ENCODE measurements at places on chromosomes 16 and 17.
A peak's percentile ranks its signal among the peaks of the same experiment; 100 is the strongest.

- no peak for DNase-seq
These were observed 18.1 kb downstream of the ATMIN start for GRCh38 chr16:81053761-81054160.

- no peak for DNase-seq
These were observed 11.7 kb downstream of the CCDC57 start for GRCh38 chr17:82200743-82201497.

DNA sequence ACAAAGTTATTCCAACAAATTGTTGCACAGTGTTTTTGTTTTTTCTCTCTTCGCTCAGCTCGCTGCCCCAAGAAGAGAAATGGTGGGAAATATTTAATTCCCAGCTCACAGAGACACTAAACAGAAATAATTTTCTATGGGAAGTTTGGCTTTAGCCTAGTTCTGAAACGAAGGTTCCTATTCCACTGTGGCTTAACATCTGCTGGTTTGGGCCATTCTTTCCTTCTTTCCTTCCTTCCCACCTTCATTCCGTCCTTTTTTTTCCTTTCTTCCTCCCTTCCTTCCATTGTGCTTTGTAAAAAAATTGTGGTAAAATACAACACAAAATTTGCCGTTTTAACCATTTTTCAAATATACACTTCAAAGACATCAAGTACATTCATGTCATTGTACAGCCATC, 393.5 kb upstream of the SOX9 start:
- DNase-seq: no peak

DNA sequence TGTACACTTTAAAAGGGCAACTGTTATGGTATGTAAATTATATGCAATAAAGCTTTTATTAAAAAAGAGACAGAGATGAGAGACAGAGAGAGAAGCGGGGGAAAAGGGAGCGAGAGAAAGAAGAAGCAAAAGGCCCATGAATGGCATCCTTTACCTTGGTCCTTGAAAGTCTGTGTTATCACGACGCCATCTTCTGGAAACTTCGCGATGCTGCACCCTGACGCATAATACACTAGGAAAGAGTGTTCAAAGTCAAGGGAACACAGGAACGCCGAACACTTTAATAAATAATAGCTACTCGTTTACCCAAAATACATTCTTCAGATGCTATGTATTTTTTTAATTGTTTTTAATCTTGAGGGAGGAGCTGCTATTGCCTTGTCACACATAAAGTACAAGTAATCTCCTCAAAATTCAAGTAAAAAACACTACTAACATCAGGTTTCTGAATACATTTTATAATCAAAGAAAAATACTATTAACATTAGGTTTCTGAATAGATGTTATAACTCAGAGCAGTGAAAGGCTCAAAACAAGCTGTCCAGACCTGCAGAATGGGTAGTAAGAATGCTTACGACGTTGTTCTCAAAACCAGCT, 23.0 kb upstream of the SLC38A8 start:
- peak; percentile 44 for DNase-seq

DNA sequence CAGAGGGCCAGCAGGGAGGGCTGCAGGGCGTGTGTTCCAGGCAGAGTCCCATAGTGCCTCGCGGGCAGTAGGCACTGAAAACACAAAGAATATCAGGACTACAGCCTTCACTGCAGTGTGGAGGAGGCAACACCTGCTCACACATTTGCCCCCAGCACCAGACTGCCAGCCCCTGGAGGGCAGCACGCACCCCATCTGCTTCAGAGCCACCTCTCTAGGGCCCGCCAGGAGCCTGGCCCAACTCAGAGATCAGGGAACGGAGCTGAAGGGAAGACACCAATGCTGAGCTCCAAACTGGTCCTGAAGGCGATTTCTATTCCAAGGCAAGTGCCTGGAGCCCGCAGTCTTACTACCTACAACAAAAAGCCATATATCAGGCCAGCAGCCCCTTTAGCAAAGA, 130.3 kb downstream of the ZNF423 start:
- DNase-seq: no peak

DNA sequence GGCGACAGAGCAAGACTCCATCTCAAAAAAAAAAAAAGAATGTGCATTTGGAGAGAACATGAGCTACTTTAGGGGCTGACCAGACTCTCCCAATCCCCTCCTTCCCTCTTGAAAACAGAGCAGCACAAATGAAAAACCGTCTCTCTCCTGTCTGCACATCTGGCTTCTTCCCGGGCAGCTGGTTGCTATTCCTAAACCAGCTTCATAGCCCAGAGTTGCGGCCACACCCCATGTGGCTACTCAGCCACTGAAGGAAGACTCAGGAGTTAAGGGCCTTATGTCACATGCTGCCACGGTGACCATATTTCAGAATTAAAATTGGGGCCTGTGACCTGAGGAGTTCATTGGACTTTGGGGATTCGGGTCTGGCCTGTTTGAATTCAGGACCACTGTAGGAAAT, 48.3 kb downstream of the KATNIP start:
- DNase-seq: no peak

DNA sequence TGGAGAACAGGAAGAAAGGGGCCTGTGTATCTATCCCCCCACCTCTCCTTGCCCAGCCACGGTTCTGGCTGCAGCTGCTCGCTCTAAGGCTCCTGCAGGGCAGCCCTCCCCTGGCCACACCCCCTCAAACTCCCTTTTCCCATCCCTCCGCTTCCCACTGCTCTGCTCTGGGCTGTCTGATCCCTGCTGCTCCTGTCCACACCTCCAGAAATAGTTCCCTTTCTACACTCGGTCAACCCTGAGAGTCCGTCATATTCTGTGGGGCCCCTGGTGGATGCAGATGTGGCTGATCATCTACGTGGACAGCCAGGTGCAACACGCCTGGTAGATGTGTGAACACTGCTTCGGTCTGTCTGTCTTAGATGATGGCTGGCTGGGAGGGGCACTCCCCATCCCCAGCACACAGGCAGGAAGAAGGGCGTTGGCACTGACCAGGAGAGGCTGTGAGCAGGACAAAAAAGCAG, 19.3 kb upstream of the KRT19 start:
- no peak for DNase-seq

DNA sequence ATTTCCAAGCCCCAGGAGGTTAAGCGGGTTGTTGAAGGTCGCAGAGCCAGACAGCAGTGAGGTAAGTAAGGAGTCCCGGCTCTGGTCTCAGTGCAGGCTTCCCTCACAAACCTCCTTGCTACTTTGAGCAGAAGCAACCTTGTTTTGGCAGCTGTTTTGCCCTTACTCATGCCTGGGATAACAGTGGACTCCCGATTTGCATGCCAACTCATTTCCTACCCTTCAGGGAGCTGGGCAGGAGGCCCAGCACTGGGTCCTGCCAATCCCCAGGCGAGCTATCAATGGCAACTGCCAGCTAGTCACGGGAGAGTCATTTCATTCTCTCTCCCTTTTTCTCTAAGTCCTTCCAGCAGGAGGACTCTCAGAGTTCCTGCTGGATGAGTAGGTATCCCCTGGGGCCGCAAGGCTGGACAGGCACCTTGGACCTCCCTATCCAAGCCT, 72.0 kb upstream of the KSR1 start:
- DNase-seq: no peak

DNA sequence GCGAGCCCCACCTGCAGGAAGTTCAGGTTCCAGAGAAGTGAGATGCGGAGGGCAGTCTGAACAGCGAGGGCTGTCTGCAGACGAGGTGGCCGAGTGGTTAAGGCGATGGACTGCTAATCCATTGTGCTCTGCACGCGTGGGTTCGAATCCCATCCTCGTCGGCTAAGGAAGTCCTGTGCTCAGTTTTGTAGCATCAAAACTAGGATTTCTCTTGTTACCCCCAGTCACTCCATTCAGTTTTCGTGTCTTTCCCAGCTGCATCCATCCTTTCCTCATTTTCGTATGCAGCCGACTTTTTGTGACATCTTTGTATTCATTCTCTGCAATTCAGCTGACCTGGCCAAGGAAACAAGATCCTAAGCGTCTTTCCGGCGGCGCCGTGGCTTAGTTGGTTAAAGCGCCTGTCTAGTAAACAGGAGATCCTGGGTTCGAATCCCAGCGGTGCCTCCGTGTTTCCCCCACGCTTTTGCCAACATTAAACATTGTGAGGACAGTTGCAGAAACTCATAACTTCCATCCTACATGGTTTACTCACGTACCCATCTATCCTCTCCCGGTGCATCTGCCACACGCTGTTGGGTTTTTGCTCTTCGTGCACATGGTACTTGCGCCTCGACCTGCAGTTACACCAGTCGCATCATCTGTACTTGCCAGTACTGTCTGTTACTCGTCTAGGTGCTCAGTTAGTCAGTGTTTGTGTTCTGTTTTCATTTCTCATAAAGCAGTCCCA, 3.0 kb downstream of the BORCS6 start:
- DNase-seq: peak; percentile 96

- no peak for DNase-seq
These were observed 108.3 kb upstream of the DHX40 start for GRCh38 chr17:59456923-59457615.

GRCh38 chr17:81412490-81413093, 17.3 kb downstream of the BAHCC1 start:
- DNase-seq: no peak

- DNase-seq: peak; percentile 76
These were observed 20.8 kb downstream of the NPRL3 start for GRCh38 chr16:117379-118365.

DNA sequence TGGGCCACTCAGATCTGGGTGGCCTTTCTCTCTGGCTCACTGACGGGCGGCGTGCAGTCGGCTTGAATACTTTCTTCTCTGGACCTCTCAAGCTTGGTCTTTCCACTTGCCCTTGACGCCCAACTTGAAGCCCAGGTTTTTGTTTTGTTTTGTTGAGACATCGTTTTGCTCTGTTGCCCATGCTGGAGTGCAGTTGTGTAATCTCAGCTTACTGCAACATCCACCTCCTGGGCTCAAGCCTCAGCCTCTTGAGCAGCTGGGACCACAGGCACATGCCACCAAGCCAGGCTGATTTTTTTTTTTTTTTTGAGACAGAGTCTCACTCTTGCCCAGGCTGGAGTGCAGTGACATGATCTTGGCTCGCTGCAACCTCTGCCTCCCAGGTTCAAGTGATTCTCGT, 22.7 kb upstream of the KIF19 start:
- no peak for DNase-seq

- DNase-seq: no peak
These were observed 67.4 kb downstream of the SIAH1 start for GRCh38 chr16:48317614-48318315.

DNA sequence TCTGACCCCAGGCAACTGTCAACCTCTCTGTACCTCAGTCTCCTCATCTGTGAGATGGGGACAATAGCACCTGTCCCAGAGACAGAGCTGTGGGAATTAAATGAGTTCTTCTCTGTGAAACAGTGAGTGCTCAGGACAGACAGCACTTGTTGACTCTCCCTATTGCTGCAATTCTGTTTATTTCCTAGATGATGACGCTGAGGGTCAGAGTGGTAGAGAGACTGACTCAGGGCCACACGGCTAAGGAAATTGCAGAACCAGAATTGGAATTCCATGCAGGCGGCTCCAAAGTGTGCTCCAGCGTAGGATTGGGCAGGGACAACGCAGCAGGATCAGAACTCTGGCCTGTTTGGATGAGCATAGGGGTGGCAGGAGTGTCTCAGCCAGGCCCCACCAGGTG, 302.2 kb downstream of the C16orf95 start:
- DNase-seq: no peak

DNA sequence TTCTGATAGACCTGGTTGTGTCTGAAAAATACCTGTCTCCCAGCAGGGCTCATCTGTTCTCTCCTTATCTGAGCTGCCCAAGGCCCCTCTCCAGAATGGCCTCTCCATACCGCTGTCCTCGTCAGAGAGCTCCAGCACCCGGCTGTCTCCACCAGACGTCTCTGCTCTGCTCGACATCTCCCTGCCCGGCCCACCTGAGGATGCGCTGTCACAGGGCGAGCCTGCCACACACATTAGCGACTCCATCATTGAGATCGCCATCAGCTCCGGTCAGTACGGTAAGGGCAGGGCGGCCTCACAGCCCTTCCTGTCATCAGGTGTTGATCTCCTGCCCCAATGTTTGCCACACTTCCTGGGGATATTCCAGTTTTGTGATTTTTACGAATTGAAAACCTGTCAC, 10.2 kb upstream of the JPT2 start:
- DNase-seq: no peak

DNA sequence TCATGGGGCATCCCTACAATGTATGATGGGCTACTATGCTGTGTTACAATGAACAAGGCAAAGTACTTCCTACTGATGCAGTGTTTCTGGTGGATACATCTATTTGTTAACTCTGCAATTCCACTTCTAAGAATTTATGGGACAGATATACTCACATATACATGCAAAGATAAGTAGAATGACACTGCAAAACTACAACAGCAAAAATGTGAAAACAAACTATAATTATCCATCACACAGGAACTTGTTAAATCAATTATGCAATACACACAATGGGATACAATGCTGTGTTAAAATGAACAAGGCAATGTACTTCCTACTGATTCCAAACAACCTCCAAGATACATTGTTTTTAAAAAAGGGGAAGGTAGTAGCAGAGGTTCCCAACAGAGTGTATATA, 3.2 kb downstream of the DDX52 start:
- no peak for DNase-seq

DNA sequence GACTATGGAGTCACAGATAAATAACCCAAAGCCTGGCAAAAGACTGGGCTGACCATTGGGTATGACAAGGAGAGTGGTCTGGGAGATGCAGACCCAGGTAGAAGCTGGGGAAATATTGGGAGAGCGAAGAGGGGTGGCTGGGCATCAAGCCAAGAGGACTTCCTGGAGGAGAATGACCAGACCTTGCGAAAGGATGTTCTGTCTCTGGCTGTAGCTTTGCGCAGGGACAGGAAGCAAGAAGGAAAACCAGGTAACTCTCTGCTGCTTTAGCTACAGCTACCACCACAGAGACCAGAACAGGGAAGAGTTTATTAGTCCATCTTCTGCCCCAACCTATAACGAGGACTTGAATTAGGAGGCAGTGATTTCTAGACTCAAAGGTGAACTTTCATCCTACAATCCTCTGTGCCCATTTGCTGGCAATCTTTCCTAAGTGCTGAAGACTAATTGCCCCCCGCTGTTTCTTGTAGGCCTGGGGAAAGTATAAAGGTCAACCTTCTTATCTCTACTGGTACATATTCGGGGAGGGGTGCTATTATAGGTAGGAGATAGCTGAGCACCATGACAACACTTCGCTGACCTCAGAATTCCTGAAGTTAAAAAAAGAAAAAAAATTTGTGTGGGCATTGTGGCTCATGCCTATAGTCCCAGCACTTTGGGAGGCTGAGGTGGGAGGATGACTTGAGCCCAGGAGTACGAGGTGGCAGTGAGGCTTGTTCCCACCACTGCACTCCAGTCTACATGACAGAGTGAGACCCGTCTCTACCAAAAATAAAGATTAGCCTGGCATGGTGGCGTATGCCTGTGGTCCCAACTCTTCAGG, 19.1 kb upstream of the KIFC3 start:
- no peak for DNase-seq

GRCh38 chr17:57874434-57875289, 24.8 kb upstream of the MRPS23 start:
- no peak for DNase-seq

DNA sequence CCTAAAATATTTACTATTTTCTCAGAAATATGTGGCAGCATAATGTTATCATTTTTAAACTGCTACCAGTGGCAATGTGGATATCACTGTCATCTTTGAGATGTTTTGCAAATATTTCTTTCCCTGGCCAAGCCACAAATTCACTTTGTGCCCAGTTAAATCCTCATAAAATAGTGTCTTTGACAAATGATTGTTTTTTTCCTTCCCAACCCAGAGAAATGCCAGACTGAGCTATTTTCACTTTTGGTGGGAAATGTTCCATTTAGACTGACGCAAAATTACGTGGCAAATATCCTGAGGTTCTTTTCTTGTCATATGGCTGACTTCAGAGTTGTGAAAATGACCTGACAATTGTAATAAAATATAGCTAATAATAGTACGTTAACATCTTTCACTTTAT, 807.0 kb upstream of the SOX9 start:
- DNase-seq: no peak
